Aorta (tissue), 5 donors: ENCODE measurements at places on chromosomes 1 and 21. TPM values are rescaled to one million over a fixed set of nuclear protein-coding genes. Genes with fewer than 3 reads are reported as not detected.

Gene AGRN
- total RNA-seq: 38.6 TPM

DNA sequence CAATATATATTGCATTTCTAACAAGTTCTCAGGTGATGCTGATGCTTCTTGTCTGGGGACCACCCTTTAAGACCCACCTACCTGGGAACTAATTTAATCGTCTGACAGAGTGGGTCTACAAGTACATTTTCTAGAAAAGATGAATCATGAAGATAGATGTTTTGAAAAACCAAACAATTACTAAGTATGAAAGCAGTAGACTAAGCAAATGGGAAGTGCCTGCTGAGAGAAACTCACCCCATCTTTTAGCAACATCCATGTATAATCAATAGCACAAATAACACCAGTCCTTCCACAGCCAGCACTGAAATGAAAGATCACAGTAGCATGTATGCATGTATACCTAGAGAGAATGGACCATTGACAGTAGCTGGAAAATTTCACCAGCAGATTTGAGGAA, 17.3 kb downstream of the PTPN22 start:
- H3K4me1 ChIP-seq: no peaks in the 10 kb centered on the region
- no peaks in the 10 kb centered on the region for H3K27me3 ChIP-seq
- no peak overlapping the region for H3K27ac ChIP-seq
- no peak overlapping the region for H3K4me3 ChIP-seq
- no peaks in the 10 kb centered on the region for H3K36me3 ChIP-seq

DNA sequence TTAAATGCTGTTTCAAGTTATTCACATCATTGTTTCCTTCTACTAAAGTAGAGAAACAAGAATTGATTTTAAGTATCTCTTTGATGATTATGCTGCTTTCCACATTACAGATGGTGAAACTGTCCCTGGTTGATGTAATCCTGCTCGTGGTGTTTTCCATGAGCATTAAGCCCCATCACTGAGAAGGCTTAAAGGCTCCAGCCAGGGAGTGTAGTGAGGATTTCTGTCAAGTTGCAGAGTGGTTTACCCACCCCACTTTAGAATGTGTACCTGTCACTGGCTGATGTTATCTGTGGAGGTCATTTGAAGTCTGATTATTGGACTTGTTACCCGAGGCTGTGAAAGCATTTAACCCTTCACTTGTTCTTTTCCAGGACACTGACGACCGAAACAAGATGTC, 12.9 kb downstream of the CERS2 start:
- no peak overlapping the region for H3K27ac ChIP-seq
- no peaks in the 10 kb centered on the region for H3K27me3 ChIP-seq
- no peaks in the 10 kb centered on the region for H3K4me1 ChIP-seq

Gene CRYAA
- not detected for total RNA-seq

Gene ZC3H12A
- total RNA-seq: 26.5 TPM

Gene C1orf141
- total RNA-seq: not detected
